ENCODE measurements at places on chromosomes 12 and 14. TPM values are rescaled to one million over a fixed set of nuclear protein-coding genes. Genes with fewer than 3 reads are reported as not detected.
A peak's percentile ranks its signal among the peaks of the same experiment; 100 is the strongest.

Gene GLT8D2
- total RNA-seq: 22.7 TPM

Gene KRT6B
- not detected for total RNA-seq

Gene KRT72
- total RNA-seq: not detected

Gene IFI27L1
- 3.5 TPM for total RNA-seq

Gene LRP1-AS
- total RNA-seq: not detected

Gene KCNC2
- 0.30 TPM for total RNA-seq

Gene ADAMTS20
- total RNA-seq: not detected

Gene KLRG1
- 2.7 TPM for total RNA-seq

Gene CLMN
- total RNA-seq: 49.6 TPM

Gene ZBTB42
- 7.2 TPM for total RNA-seq

Gene BATF
- not detected for total RNA-seq

Gene LRRK2
- total RNA-seq: 29.6 TPM

Gene RPL10L
- not detected for total RNA-seq

- H3K27ac ChIP-seq: peak overlapping the region; percentile 65
- no peak overlapping the region for H3K4me3 ChIP-seq
- no peaks in the 10 kb centered on the region for H3K36me3 ChIP-seq
- no peaks in the 10 kb centered on the region for H3K4me1 ChIP-seq
- no peak for DNase-seq
Observed at GRCh38 chr12:2963154-2963759, 4.1 kb downstream of the TEAD4 start.

DNA sequence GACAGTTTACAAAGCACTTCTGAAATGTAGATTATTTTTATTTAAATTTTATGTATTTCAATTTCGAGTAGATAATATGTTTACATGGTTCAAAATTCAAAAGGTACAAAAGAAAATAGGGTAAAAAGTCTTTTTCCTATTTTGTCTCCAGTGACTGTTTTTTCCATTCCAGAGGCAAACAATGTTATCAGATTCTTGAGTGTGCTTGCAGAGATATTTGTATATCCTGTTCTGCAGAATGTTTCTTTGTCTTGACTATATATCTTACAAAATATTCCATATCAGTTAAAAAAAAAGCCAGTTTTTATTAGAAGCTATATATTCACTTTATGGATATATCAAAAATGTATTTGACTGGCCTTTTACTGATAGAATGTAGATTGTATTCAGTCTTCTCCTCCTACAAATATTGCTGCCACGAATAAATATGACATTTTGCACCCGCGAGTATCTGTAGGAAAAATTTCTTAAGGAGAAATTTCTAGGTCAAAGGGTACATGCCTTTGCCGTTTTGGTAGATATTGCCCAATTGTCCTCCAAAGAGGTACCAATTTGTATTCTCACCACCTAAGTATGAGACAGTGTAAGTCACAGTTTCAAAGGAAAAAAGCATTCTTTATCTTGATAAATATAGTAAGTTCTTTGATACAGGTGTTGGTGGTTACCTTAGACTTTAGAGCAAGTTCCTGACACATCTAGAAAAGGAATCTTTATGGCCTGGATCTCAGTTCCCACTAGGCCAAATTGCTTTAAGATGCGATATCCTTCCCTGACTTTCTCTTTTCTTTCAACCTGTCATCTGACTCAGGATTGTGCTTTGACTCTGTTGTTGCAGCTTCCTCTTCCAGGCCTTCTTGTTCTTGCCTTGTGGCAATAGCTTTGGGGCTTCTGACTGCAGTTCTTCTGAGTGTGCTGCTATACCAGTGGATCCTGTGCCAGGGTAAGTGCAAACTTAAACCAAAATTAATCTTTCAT lies 2.3 kb downstream of the KLRG1 start:
- H3K27me3 ChIP-seq: no peaks in the 10 kb centered on the region
- no peaks in the 10 kb centered on the region for H3K36me3 ChIP-seq
- peaks cover 6% of the 10 kb centered on the region for H3K4me1 ChIP-seq

GRCh38 chr12:111964935-111965334 lies 48.0 kb downstream of the TMEM116 start:
- no peak overlapping the region for H3K4me3 ChIP-seq
- H3K4me1 ChIP-seq: no peaks in the 10 kb centered on the region
- no peak overlapping the region for H3K27ac ChIP-seq
- no peaks in the 10 kb centered on the region for H3K27me3 ChIP-seq
- DNase-seq: no peak

DNA sequence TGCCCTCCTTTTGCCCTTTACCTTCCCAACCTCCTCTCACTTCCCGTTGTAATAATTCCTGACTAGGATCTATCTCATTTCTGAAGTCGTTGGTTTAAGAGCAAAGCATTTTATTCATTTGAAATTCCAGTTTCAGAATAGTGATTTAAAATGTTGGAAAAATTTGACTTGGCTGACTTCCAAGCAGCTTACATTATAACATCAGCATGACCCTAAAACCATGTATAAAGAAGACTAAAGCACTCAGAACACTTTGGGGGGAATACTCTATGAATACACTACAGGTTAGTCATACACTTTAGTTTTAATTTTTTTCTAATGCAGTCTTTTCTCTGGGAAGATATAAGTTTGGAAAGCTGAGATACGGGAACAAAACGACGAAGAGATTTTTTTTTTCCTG lies 161.1 kb downstream of the BTG1 start:
- H3K4me3 ChIP-seq: no peak overlapping the region
- no peak for DNase-seq
- H3K4me1 ChIP-seq: no peaks in the 10 kb centered on the region
- no peak overlapping the region for H3K27ac ChIP-seq

- H3K27me3 ChIP-seq: no peaks in the 10 kb centered on the region
- no peak for DNase-seq
- no peak overlapping the region for H3K4me3 ChIP-seq
- H3K4me1 ChIP-seq: no peaks in the 10 kb centered on the region
- no peak overlapping the region for H3K27ac ChIP-seq
- H3K36me3 ChIP-seq: no peaks in the 10 kb centered on the region
Observed at GRCh38 chr12:101116911-101117310, 93.1 kb downstream of the SLC5A8 start.

DNA sequence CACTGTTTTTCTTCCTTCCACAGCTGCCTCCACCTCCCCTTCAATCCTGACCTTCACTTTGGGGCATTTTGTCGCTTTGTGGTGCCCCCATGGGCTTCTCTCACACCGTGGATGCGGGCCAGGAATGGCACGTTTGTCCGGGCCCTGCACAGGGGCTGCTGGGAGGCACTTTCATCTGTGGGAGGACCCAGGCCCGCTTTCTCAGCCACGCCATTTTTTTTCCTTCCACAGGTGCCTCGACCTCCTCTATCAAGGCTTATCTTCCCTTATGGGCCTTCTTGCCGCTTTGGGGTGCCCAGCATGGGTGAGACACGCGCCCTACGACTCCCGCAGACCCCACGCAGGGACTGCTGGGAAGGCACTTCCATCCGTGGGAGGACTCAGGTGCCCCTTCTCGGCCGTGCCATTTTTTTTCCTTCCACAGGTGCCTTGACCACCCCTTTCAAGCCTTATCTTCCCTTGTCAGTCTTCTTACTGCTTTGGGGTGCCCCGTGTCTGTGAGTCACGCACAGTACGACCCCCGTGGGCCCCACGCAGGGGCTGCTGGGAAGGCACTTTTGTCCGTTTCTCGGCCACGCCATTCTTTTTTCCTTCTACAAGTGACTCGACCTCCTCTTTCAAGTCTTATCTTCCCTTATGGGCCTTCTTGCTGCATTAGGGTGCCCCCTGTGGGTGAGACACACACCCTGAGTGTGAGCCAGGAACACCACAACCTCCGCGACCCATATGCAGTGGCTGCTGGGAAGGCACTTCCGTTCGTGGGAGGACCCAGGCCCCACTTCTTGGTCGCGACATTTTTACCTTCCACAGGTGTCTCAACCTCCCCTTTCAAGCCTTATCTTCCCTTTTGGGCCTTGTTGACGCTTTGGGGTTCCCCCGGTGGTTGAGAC lies 270.7 kb downstream of the ALG10 start:
- H3K27ac ChIP-seq: no peak overlapping the region
- H3K27me3 ChIP-seq: no peaks in the 10 kb centered on the region
- no peaks in the 10 kb centered on the region for H3K4me1 ChIP-seq
- H3K4me3 ChIP-seq: no peak overlapping the region

DNA sequence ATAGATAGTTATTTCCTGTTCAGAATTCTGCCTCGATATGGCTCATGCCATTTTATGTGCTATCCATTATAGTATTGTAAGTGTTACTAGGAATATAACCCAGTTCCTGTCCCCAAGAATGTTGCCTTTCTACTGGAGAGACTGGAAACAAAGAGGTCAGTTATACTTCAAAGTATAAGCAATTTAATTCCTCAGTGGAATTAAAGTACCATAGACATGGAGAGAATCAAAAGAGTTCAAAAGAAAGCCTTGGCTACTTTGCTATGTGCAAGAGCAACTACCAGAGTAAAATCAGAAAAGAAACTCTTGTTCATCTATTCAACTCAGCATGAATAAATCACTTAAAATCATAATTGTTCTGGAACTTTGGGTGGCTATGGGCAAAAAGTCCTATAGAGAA lies 173.2 kb upstream of the EEA1 start:
- H3K4me1 ChIP-seq: no peaks in the 10 kb centered on the region
- no peak overlapping the region for H3K27ac ChIP-seq
- no peaks in the 10 kb centered on the region for H3K27me3 ChIP-seq
- no peak for DNase-seq
- H3K36me3 ChIP-seq: no peaks in the 10 kb centered on the region
- H3K4me3 ChIP-seq: no peak overlapping the region

DNA sequence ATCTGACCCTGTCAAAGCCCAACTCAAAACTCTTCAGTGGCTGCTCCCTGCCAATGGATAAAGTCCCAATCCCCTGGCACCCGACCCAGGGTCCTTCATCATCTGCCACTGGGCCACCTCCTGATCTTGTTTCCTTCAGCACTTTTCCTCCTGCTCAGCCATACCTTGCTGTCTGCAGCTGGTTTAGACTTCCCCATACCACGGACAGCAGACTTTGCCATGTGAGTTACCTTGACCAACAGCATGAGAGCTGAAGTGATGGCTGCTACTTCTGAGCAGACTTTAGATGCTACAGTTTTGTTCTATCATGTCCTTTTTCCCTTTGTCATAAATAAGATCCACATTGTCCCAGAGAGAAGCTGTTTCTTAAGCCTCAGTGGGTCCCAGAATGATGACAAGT lies 33.3 kb upstream of the STON2 start:
- no peaks in the 10 kb centered on the region for H3K27me3 ChIP-seq
- no peak for DNase-seq
- no peaks in the 10 kb centered on the region for H3K4me1 ChIP-seq
- H3K36me3 ChIP-seq: no peaks in the 10 kb centered on the region
- H3K27ac ChIP-seq: no peak overlapping the region

- H3K36me3 ChIP-seq: no peaks in the 10 kb centered on the region
- no peak overlapping the region for H3K4me3 ChIP-seq
- DNase-seq: no peak
- no peaks in the 10 kb centered on the region for H3K4me1 ChIP-seq
- H3K27ac ChIP-seq: no peak overlapping the region
- H3K27me3 ChIP-seq: no peaks in the 10 kb centered on the region
Observed at GRCh38 chr12:97292588-97292987, 170.0 kb upstream of the RMST start.

GRCh38 chr12:17335487-17335886 lies 729.5 kb upstream of the LMO3 start:
- H3K27me3 ChIP-seq: no peaks in the 10 kb centered on the region
- no peak overlapping the region for H3K27ac ChIP-seq
- no peak for DNase-seq
- no peaks in the 10 kb centered on the region for H3K36me3 ChIP-seq
- no peaks in the 10 kb centered on the region for H3K4me1 ChIP-seq

- H3K4me1 ChIP-seq: no peaks in the 10 kb centered on the region
- no peak overlapping the region for H3K27ac ChIP-seq
- no peaks in the 10 kb centered on the region for H3K36me3 ChIP-seq
- peaks cover 37% of the 10 kb centered on the region for H3K27me3 ChIP-seq
Observed at GRCh38 chr12:131389054-131390013, 321.6 kb upstream of the SFSWAP start.

GRCh38 chr12:64268409-64268808 lies 46.3 kb upstream of the KICS2 start:
- H3K27ac ChIP-seq: no peak overlapping the region
- no peaks in the 10 kb centered on the region for H3K36me3 ChIP-seq
- no peak for DNase-seq
- no peak overlapping the region for H3K4me3 ChIP-seq
- H3K4me1 ChIP-seq: no peaks in the 10 kb centered on the region
- no peaks in the 10 kb centered on the region for H3K27me3 ChIP-seq

GRCh38 chr14:60174352-60175254 lies 9.4 kb upstream of the DHRS7 start:
- no peak for DNase-seq
- no peaks in the 10 kb centered on the region for H3K27me3 ChIP-seq
- H3K4me3 ChIP-seq: no peak overlapping the region

DNA sequence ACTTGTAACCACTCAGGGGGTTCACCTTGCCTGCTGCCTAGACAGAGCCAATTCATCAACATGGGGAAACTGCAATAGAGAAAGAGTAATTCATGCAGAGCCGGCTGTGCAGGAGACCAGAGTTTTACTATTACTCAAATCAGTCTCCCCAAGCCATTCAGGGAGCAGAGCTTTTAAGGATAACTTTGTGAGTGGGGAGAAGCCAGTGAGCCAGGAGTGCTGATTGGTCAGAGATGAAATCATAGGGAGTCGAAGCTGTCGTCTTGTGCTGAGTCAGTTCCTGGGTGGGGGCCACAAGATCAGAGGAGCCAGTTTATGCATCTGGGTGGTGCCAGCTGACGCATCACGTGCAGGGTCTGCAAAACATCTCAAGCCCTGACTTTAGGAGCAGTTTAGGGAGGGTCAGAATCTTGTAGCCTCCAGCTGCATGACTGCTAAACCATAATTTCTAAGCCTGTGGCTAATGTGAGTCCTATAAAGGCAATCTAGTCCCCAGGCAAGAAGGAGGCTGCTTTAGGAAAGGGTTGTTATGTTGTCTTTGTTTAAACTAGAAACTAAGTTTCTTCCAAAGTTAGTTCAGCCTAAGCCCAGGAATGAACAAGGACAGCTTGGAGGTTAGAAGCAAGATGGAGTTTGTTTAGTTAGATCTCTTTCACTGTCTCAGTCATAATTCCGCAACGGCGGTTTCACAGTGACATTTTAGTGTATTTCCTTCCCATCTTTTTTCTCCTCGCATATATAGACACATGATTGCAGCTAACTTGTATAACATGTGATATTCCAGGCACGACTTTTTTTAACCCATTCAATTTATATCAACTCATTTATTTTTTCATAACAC lies 68.9 kb upstream of the NCOR2 start:
- H3K36me3 ChIP-seq: no peaks in the 10 kb centered on the region
- peaks cover 21% of the 10 kb centered on the region for H3K4me1 ChIP-seq
